SK-N-MC (cell line): ENCODE measurements at places on chromosomes 16 and 17.

DNA sequence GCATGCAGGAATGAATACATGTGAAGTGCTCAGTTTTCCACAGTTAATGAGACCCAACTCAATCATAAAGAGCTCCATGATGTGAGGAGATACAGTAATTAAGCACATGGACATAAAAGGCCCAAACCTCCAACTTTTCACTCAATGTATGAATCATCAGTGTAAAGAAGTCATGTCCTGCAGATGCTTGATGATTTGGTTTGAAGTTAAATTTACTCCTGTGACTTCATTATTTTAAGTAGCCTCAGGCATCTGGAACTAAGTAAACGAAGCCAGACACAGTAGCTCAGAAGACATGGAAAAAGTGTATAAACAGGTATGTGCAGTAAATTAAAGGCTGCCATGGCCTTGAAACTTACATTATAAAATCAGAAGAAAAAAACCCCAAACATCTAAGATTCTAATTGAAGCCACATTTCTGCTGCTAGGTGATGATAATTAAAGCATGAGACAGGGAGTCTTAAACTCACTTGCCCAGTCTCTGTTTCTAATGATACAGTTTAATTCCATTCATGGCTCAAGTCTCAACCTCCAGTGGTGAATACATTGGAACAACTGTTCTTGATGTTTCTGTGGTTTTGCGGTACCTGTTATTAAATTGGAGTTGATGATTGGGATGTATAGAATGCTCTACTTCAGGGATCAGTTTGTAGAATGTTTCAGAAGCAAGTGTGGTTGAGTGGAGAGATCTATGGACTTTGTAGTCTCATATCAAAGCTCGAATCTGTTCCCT lies 28.9 kb upstream of the CCL2 start:
- DNase-seq = no peak

GRCh38 chr17:29622337-29623282 lies at the start of gene CORO6:
CORO6 (minus strand) TSS chr17:29622912; CDS start chr17:29621421, 1,491 bp downstream.
- DNase-seq = no peak

GRCh38 chr16:58999762-59000161 lies 265.6 kb upstream of the GOT2 start:
- no peak for DNase-seq

GRCh38 chr17:78484271-78485246 lies 92.6 kb downstream of the DNAH17 start:
- DNase-seq = no peak
